ENCODE measurements at places on chromosomes 6 and 20.

- DNase-seq = no peak
These were observed 39.7 kb downstream of the BCAS4 start for GRCh38 chr20:50834599-50835005.

DNA sequence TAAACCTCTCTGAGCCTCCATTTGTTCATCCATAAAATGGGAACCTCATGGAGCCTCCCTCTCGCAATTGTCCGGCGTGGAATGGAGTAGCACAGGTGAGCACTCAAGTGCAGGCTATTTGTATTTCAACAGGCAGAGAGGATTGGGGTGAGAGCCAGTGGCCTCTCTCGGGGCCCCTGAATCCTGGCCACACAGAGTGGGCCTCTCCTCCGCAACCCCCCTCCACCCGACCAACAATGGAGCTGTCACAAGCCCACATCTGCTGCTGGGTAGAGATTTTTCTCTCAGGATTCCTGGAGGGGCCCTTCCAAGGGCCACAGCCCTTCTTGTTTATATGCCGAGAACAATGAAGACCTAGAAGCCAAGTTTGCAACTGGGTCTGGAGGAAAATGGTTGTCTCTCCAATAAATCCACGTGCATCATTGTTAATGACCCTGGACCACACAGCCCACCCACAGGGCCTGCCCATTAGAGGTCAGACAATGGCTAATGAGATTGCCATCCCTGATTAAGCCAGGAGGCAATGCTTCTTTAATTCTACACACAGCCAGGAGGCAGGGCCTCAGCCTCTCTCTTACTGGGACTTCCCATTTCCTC is 233.0 kb downstream of the ANKRD60 start:
- no peak for DNase-seq

DNA sequence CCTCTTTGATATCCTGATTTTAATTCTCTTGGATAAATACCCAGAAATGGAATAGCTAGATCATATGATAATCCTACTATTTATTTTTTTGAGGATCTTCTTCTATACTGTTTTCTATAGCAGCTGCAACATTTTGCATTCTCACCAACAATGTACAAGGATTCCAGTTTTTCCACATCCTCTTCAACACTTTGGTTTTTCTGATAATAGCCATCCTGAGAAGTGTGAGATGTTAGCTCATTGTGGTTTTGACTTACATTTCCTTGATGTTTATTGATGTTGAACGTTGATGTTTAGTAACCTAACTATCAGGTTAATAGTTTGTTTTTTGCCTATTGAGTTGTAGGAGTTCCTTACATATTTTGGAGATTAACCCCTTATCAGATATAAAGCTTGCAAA is 217.3 kb downstream of the LRFN2 start:
- no peak for DNase-seq

DNA sequence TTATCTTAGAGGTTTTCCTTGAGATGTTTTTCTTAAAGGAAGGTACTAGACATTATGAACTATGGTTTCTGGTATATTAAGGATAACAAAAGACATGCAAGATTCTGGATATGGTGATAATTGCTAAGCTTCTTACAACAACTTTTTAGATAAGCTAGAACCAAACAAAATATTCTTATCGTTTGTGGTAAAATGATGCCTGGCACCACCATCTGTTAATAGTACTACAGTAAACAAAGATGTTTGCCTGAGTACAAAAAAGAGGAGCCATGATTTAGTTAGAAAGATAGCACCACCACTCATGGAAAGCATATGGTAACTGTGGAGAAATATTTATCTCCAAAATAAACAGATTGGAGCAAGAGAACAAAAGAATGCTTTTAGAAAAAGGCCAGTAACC is 747.3 kb downstream of the COL12A1 start:
- no peak for DNase-seq

- peak; percentile 34 for DNase-seq
These were observed 40.4 kb downstream of the TTI1 start for GRCh38 chr20:37992802-37993409.

DNA sequence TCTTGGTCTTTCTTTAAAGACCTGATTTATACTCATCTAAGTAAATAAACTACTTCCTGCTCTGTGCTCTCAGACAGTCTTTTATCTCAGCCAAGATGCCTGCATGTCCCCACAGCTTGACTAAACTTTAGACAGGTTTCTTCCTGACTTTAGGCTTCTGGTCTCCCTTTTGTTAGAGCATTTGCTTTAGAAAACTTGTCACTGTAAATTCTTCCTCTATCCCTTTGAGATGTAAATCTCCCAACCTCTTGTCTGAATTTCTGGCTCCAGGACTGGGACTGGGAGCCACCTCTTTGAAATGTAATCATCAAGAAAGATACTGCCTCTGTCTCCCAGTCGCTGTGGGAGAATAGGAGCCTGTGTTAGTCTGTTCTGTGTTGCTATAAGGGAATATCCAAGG is 739.9 kb downstream of the C6orf118 start:
- no peak for DNase-seq

DNA sequence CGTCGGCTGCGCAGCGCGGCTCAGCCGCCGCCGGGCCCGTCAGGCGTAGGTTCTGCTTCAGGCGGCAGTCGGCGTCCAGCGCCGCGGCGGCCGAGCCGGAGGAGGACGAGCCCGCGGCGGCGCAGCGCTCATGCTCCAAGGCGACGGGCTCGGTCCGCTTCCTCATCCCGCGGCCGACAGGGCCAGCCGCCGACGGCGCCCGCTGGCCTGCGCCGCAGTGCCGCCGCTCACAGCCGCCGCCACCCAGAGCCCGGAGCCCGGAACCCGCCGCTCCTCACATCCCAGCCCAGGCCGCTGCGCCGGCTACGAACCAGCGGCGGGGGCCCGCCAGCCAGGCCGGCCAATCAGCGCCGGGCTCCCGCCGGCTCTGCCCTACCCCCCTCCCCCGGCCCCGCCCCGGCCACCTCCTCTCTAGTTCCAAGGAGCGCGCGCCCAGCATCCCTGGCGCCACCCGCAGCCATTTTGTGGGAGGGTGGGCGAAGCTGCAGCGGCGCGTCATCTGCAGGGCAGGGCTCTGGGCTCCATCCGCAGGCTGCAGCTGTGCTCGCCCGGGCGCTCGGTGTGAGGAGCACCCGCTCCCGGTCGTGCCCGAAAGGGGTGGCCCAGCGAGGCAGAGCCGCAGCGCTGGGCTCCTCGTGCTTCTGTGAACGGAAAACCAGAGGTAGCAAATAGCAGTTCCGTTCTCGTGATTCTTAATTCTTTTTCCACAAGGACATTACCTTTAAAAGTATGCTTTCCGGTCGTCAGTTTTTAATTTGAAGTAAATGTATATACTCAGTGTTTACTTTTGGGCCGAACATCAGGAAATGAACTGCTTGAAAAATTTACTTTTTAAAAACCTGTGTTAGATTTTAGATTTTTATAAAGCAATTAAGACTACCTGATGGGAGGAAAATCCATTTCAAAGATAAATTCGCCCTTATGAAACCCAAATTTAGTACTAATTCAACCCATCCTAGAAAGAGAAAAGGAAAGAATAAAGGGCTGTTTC is at the start of gene ABHD12:
ABHD12 (minus strand) TSS at position 298 of the 991 bp plus-strand sequence; CDS start at position 166, 132 bp downstream.
- peak; percentile 97 for DNase-seq

DNA sequence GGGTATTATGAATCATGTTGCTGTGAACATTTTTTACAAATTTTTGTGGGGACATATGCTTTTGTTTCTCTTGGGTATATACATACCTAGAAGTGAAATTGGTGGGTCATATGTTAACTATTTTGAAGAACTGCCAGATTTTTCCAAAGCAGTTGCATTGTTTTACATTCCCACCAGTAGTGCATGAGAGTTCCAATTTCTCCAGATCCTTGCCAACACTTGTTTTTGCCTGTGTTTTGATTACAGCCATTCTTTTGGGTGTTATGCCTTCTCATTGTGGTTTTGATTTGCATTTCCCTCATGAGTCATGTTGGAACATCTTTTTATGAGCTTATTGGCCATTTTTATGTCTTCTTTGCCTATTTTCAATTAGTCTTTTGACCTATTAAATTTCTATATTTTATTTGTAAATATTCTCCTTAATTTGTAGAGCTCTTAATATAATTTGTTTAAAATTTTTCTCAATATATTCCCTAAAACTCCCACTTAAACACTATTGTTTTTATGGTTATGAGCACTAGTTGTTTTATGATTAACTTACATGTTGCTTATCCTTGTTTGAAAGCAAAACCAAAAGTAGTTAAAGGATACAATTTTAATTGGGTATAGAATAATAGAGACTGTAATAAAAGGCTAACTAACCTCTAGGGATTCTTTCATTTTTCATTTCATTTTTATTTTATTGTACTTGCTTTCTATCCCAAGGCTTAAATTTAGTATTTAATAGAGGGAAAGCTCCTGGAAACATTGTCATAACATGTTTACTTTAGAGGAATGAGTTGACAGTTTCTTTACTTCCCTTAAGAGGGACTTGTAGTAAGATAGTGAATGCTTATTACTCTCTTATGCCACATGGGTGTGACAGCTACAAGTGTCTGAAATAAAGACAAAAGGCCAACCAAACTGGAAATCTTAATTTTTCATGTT is 5.5 kb downstream of the UBR2 start:
- DNase-seq = peak; percentile 39

GRCh38 chr6:6004390-6004995 is 2.2 kb downstream of the NRN1 start:
- DNase-seq = no peak

DNA sequence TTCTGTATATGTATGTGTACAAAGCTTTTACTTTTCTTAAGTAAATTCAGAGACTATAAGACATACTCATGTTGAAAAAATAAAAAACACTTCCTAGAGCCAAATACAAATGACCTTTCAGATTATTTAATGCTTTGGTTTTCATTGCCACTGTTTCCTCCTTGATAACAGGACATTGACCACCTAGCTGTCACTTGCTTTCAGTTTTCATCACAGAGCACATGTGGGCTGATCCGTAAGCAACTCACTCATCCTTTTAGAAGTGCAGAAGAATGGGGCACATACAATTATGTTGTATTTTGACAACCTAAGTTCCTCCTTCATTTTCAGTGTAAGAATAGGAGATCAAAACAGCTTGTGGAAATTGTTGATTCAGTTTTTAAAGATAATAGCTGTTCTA is 6.2 kb downstream of the ZBTB2 start:
- DNase-seq = no peak

DNA sequence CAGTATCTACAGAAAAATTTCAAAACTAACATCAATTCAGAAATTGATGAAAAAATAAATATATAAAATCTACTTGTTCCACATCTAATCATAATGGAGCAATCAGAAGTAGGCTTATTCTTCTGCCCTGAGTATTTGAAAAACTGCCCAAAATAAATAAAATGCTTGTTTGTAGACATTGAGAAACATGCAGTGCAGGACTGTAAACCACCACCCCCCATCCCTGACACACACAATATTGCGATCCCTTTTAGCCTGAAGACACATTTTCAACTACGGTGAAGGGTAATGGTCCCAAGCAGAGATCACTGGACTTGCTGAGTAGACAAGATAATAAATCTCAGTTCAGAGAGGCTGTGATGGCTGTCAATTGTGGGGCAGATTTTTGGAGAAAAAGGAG is 261.5 kb downstream of the C6orf118 start:
- no peak for DNase-seq

DNA sequence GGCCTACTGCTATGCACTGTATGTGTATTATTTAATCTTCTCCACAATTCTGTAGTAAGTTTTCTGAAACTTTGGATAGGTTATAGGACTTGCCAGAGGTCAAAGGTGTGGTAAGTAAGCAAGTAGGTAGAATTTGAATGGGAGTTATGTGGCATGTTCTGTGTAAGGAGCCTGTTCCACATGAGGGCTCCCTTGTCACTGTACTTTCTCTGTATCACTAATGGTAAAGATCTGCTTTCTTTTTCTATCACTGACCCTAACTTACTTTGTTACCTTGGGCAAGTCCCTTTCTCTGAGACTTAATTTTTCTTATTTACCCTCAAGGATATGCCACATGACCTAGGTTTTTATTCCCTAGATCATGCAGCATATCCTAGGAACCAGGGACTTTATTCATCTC is 50.3 kb downstream of the EIF2S2 start:
- no peak for DNase-seq

GRCh38 chr6:53436526-53437303 is 88.0 kb upstream of the ELOVL5 start:
- DNase-seq = no peak

- no peak for DNase-seq
These were observed 97.6 kb upstream of the STMND1 start for GRCh38 chr6:17004269-17004668.

- no peak for DNase-seq
These were observed 12.1 kb upstream of the REV3L start for GRCh38 chr6:111494951-111495635.

DNA sequence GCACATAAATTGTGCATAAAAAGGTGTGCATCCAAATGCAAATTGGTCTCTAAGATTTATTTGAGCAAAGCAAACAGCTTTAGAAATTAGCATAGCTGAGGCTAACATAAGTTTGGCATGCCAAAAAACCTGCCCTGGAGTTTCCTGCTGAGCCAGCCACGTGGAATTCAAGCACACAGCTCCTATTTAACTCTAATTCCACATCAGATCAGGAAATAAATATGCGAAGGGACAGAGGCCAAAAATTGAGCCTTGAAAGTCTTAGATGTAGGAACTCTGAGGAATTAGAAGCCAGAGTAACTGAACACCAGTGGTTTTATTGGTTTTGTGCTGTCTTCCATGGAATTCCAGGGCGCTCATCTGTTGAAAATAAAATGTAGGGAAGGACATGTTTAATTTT is 19.6 kb downstream of the SOBP start:
- DNase-seq = no peak

Data from A549 (cell line).